ENCODE measurements at places on chromosomes 11 and 22.

- DNase-seq = no peak
Observed at GRCh38 chr11:12288931-12289666, 88.3 kb upstream of the PARVA start.

GRCh38 chr22:47197773-47198500 lies 435.5 kb downstream of the TBC1D22A start:
- DNase-seq = no peak

DNA sequence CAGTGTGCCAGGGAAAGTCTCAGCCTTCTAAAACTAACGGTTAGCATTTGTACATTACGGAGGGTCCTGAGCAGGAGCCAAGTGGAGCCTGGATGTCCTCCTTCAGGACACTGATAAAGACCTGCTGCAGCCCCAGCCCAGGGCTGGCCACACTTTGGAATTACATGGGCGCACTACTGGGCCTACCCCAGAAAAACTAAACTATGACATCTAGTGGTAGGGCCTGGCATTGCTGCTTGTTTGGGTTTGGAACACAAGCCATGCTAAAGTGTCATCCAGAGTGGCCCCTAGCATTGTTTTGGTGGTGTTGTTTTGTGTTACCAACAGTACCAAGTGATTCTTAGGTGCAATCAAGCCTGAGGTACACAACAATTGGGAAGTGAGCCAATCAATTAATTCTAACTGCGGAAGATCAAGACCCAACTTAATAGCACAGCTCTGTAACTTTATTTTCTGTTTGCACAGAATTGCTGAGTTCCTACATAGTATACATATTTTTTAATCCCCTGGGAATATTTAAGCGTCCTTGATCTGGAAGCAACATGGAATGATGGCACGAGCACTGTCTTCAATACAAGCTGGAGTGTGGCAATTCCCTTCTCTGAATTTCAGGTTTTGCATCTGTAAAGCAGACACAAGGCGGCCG lies 340.7 kb downstream of the LARGE1 start:
- no peak for DNase-seq

DNA sequence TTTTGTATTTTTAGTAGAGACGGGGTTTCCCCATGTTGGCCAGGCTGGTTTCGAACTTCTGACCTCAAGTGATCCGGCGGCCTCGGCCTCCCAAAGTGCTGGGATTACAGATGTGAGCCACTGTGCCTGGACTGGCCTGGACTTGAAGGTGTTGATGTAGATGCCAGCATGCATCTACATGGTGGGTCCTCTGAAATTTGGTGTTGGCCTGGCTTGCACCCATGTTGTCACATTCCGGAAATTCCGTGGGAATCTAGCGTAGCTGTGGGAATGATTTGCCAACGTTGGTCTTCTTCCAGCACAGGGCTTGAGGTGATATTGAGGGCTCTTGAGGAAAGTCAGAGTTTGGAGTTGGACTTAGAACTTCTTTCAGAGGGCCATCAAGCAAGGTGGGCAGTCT lies 6.5 kb downstream of the PACS1 start:
- no peak for DNase-seq

DNA sequence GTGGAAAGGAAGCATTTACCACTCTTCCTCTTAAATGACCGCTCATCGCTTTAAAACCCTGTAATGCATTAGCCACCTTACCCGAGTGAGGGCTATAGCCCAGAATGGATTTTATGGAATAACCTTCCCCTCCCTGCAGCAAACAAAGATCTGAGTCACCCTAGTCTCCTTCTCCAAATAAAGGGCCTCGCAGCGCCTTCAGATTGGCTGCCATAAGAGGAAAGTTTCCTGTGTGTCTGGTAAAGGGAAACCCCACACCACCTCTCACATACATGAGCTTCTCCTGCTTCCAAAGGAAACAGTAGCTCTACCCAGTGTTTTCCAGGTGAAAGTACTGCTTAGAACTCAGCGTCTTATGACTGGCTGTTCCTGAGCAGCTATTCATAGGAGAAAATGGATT lies 47.8 kb downstream of the PPP2R1B start:
- no peak for DNase-seq

GRCh38 chr11:60899046-60899936 lies 7.1 kb downstream of the PRPF19 start:
- DNase-seq = no peak

GRCh38 chr11:47329987-47330931 lies 22.2 kb downstream of the MYBPC3 start:
- DNase-seq = no peak

- no peak for DNase-seq
Observed at GRCh38 chr11:126793596-126793995, 207.0 kb downstream of the KIRREL3 start.

- DNase-seq = no peak
Observed at GRCh38 chr22:17101475-17102296, 16.9 kb downstream of the IL17RA start.

- no peak for DNase-seq
Observed at GRCh38 chr22:37621352-37621860, 12.8 kb downstream of the GGA1 start.

DNA sequence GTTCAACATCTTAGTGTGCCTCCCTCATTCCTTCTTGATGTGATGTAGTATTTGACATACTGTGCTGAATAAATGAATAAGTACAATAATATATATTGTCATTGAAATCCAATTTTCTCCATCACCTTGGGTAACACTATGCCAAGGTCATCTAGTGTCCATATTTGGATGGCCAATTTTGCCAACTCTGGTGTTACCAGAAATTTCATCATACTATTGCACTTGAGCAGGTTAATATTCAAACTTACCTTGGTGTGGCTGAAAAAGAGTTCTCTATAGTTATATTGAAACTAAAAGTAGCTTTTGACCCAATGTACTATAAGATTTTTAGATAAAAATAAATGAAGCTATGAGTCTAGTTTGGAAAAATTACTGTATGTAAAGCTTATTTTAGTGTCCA lies 98.2 kb upstream of the SLC6A5 start:
- DNase-seq = no peak

- no peak for DNase-seq
Observed at GRCh38 chr11:62491571-62492329, 54.9 kb downstream of the AHNAK start.

DNA sequence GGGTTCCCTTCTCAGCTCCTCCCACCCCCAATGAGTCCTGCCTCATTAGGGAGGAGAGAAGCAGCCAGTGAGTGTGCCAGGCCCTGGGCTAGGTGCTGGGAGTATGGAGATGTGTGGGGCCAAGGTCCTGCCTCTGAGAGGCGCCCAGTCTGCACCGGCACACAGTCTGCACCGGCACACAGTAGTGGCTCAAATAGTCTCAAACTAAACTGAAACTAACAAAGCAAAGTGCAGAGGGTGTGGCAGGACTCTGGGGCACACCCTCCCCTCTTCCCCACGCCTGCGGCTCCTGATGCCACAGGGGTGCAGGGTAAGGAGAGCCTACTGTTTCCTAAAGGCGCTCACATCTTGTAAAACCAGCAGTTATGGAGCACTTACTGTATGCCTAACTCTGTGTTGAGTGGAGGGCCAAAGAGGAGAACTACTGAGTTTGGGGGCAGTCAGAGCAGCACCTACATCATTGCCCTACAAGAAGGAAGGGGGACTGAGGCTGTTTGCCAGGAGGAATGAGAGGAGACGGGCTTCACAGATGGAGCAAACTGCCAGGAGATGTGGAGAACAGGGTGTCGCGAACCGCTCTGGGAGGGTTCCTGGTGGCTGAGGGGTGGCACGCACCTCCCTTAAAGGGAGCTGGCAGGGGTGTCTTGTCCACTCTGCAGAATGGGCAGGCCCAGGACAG lies 939 bp upstream of the SH3BP1 start:
- DNase-seq = no peak

- DNase-seq = no peak
Observed at GRCh38 chr11:117851852-117852251, 24.6 kb downstream of the FXYD6 start.

DNA sequence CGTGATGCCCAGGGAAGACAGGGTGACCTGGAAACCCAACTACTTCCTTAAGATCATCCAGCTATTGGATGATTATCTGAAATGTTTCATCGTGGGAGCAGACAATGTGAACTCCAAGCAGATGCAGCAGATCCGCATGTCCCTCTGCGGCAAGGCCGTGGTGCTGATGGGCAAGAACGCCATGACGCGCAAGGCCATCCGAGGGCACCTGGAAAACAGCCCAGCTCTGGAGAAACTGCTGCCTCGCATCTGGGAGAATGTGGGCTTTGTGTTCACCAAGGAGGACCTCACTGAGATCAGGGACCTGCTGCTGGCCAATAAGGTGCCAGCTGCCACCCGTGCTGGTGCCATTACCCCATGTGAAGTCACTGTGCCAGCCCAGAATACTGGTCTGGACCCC lies 43.5 kb upstream of the DAGLA start:
- DNase-seq = no peak

GRCh38 chr11:5441414-5441813 lies at the start of gene OR51I1:
Gene OR51I1, minus strand, starts transcription at chr11:5441514. Its CDS starts 0 bp downstream, at chr11:5441514.
- no peak for DNase-seq

DNA sequence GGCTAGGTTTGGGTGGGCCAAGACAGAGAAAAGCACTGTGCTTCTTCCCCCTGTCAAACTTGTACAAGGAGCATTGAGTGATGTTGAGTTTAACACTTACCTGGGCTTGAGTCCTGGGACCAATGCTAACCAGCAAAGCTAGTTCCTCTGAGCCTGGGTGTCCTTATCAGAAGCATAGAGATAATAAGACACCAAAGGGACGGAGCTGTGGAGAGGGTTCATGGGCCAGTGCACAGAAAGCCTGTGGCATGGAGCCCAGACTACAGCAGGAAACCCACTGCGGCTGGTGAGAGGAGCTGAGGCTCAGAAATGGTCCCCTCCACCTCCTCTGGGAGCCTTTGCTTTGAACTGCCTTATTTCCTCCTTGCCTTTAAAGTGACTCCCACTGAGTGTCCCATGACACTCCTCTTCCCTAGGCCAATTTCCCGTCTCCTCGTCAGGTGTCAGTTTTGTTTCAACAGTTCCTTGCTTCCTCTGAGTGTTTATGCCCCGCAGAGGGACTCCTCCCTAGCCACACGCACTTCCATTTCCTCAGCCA lies 9.4 kb downstream of the SLCO2B1 start:
- DNase-seq = no peak

DNA sequence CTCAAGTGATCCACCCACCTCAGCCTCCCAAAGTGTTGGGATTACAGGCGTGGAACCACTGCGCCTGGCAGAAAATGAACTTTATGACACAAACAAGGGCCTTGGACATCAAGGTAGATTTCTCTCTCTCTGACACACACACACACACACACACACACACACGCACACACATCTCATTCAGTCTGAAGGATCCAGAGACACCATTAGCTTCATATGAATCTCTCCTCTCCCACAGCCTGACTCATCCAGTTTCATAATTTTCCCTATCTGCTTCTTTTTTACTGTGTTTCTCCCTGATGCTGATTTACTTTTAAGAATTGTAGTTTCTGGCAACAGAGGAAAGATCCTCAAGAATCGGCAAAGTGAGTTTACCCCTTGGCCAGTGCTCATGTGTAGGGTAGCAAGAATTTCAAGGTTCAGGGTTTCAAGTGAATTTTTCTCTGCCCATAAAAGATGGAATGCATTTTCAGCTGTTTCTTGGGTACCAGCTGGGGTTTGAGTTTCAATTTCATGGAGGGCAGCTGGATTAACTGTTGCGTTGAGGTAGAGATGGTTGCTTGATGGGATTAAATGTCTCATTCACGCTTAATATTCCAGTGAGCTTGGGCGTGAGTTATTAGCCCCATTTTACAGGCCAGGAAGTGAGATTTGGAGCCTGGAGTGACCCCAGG lies 3.5 kb downstream of the MYO18B start:
- DNase-seq = no peak
